ENCODE measurements at places on chromosomes 2 and 18.

DNA sequence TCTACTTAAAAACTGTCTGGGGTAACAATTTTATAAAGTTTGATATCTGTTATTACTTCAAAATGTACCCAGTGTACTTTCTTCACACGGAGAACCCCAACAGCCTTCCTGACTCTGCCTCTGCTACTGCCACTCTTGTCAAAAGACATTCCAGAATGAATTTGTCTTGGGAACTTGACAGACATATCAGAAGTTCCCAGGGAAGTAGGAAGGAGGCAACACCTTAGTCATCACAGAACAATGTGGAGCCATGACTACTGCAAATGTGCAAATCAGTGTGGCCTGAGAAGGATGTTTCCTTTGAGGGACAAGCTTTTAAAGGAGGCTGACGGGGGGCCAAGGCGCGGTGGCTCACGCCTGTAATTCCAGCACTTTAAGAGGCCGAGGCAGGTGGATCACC is 133.8 kb upstream of the RNF152 start:
- no peak for DNase-seq

DNA sequence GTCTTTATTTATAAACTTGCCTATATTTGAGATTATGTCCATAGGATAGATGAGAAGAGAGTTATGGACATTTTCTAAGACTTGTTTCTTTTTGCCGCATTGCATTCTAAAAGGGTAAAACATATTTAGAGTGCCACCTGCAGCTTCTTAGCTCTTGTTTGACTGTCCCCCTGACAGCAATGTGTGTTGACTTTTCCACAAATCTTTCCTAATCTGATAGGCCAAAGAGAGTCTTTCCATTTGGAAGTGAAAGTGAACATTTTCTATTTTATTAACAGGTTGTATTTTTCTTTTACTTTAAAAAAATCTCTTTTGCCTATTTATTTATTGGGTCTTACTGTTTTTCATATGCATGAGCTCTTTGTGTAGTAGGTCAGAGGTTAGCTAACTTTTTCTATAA is 58.4 kb downstream of the FMNL2 start:
- no peak for DNase-seq

- DNase-seq = no peak
Measured at GRCh38 chr2:149544692-149545091, 42.9 kb downstream of the MMADHC start.

DNA sequence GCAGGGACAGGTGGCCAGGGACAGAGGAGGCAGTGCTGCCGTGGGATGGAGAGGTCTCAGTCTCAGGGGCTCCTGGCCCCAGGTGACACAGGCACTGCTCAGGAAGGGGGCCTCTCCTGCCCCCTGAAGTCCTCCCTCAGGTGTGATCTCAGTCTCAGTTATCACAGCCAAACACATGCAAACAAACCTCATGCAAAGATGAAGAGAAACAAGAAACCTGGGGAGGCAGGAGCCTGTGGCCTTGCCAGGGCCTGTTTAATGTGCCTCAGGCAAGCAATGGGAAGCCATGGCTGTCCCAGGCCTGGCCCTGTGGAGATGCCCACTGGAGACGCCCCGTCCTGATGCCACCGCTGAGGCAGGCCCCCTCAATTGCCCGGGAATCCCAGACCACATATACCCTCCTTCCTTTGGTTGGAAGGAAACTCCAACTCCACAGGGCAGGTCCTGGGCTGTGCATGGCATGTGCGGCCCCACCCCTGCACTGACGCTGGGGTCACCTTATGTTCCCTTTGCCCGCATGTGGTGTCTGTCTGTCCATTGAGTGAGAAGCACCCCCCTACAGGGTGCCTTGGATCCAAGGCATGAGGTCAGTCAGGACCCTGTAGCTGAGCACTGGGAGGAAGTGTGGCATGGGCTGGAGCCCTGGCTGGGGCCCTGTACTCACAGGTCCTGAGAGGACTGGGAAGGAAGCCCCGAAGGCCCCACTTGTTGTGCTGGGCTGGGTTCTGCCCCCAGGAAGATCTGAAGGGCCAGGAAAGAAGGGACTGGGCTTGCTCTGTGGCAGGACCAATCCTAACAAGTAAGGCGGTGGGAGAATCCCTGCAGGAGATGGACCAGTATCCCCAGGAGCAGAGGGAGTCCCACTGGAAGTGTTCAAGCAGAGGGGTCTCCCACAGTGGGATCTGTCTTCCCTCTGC is 68.8 kb upstream of the RAB6C start:
- no peak for DNase-seq

- DNase-seq = no peak
Measured at GRCh38 chr18:33803636-33804035, 225.6 kb downstream of the ASXL3 start.

GRCh38 chr2:100010606-100011005 is 131.8 kb downstream of the AFF3 start:
- DNase-seq = no peak

- DNase-seq = peak; percentile 69
Measured at GRCh38 chr2:169824373-169825333, at the start of gene METTL5. TSS of gene METTL5 (minus strand) at chr2:169824905. CDS start at chr2:169824597, 308 bp downstream.

GRCh38 chr2:188051706-188052105 is 240.0 kb upstream of the GULP1 start:
- DNase-seq = no peak

DNA sequence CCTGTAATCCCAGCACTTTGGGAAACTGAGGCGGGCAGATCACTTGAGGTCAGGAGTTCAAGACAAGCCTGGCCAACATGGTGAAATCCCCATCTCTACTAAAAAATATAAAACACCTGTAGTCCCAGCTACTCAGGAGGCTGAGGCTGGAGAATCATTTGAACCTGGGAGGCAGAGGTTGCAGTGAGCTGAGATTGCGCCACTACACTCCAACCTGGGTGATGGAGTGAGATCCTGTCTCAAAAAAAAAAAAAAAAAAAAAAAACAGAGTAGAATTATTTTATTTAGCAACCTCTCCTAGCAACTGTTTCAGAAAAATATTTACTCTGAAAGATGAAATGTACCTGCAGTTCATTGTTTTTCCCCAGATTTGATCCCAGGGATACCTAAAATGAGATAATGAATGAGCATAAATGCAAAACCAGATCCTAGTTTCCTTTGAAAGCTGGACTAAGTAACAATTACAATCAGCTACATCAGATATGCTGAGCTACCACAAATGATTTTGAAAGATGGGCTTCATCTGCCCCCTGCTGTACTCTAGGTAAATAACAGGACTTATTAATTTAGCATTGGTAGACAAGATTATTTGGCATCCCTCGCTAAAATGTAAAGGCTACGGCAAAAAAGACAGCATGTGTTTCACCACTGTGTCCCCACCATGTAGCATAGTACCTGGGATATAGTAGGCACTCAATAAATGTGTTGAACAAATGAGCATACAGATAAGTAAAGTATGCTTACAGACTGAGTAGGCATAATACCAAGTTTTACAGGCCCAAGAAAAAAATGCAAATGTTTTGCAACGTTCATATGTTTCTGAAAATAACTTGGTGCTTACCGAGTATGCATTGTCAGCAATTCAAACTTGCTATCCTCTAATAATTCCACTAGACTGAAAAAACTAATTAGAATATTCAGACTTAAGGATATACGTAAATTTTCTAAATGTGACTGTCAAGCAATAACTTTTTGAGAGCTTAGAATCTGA is 102.5 kb downstream of the ATL2 start:
- DNase-seq = peak; percentile 40

GRCh38 chr2:226334981-226335720 is 464.5 kb downstream of the IRS1 start:
- DNase-seq = no peak

- DNase-seq = no peak
Measured at GRCh38 chr2:67783026-67783425, 279.8 kb downstream of the C1D start.

DNA sequence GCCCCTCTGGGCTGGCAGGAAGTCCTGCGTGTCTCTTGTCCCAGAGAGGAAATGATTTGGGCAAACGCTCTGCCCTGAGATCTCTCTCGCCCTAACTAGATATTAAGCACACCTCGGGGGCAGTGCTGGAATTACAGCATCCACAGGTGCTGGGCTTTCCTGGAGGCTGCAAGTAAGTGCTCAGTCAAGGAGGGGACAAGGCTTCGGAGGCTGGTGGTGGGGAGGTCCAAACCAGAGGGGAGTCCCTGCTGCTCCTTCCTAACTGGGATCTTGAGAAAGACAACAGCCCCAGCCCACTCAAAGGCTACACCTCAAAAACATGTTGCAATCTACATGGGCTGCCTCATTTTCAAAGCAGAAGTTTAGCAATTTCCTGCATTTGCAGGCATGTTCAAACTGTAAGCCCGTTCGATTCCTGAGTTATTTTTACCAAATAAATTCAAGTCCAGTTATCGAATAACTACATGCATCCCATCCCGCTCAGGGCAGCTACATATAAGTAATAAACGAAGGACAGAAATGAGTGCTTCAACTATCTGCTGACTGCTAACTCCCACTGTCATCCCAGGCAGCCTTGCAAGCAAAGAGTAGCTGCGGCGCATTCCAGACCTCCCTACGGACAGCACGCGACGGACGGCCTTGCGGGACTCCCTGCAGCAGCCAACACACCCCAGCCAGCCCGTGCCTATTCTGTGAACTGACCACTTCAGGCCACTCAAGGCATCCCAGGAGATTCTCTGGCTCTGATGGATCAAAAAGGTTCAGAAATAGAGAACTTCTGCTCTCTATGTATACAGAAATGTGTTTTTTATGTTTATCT is 27.5 kb downstream of the ZNF516 start:
- no peak for DNase-seq
